ENCODE measurements at places on chromosomes 3 and 15. TPM values are rescaled to one million over a fixed set of nuclear protein-coding genes. Genes with fewer than 3 reads are reported as not detected.

GRCh38 chr3:19931180-19931692 is 2.8 kb downstream of the EFHB start:
- H3K27me3 ChIP-seq = no peaks in the 10 kb centered on the region
- H3K27ac ChIP-seq = no peak overlapping the region
- DNase-seq = no peak

- no peaks in the 10 kb centered on the region for H3K27me3 ChIP-seq
- H3K4me1 ChIP-seq = peaks cover 2% of the 10 kb centered on the region
- H3K27ac ChIP-seq = no peak overlapping the region
- H3K36me3 ChIP-seq = peaks cover 8% of the 10 kb centered on the region
- H3K4me3 ChIP-seq = no peak overlapping the region
Measured at GRCh38 chr15:32781781-32782180, 64.0 kb downstream of the GREM1 start.

Gene LEKR1
- total RNA-seq = 1.5 TPM

Gene ACTRT3
- 4.3 TPM for total RNA-seq

DNA sequence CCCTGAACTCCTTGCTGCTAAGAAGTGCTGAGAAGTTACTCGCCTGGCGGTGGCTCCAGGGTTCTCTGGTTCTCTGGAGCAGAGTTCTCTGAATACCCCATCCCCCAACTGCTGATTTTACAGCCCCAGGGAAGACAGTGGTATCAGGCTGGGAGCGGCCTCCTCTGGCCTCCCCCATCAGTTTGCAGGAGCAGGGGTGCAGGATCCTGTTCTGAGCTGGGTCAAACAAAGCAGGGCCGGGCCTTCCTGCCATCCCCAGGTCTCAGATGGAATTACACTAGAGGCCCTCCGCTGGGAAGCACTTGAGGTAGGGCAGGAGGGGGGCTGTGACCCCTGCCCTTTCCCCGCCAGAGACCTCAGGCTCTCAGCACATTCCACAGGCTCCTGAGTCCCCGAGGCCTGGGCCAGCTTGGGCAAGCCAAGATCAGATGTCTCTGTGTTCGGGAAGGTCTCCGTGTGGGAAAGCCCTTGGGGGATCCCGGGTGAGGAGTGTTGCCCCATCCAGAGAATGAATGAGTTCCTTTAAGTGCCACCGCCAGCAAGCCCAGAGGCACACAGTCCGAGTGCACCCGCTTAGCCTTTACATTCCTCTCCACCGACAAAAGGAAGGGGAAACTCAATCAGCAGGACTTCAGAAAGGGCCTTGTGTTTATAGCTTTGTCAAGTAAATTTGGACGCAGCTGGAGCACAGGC is 149.9 kb downstream of the LRRK1 start:
- no peaks in the 10 kb centered on the region for H3K27me3 ChIP-seq
- DNase-seq = peak; percentile 84
- H3K4me1 ChIP-seq = peaks cover 37% of the 10 kb centered on the region
- H3K27ac ChIP-seq = peak overlapping the region; percentile 95
- H3K36me3 ChIP-seq = peaks cover 10% of the 10 kb centered on the region

- no peak for DNase-seq
- H3K4me1 ChIP-seq = no peaks in the 10 kb centered on the region
- no peak overlapping the region for H3K27ac ChIP-seq
- no peaks in the 10 kb centered on the region for H3K36me3 ChIP-seq
Measured at GRCh38 chr3:140686128-140686527, 8.3 kb downstream of the TRIM42 start.

DNA sequence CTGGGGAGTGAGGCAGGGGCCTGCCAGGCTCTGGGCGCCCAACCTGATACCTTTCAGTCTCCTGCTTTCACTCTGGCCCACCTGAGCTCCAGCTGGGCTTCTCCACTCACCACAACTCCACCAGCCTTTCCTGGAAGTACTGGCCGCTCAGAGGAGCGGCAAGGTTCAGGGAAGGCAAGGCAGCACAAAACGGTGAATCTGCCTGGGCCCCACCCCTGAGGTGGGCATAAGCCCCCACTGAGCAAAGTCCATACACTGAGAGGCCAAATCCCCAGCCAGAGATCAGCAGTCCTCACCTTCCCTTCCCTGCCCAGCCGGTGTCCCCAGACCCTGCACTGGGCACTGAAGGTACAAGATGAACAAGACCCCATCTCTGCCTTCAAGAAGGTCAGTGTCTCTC is 70.7 kb downstream of the TLE3 start:
- no peak for DNase-seq
- H3K27me3 ChIP-seq = peaks cover 41% of the 10 kb centered on the region
- H3K4me3 ChIP-seq = no peak overlapping the region

GRCh38 chr3:99674086-99674789 is 35.8 kb downstream of the COL8A1 start:
- peaks cover 66% of the 10 kb centered on the region for H3K4me1 ChIP-seq
- peak overlapping the region; percentile 65 for H3K27ac ChIP-seq
- DNase-seq = no peak
- peaks cover 71% of the 10 kb centered on the region for H3K36me3 ChIP-seq
- no peak overlapping the region for H3K4me3 ChIP-seq
- no peaks in the 10 kb centered on the region for H3K27me3 ChIP-seq

DNA sequence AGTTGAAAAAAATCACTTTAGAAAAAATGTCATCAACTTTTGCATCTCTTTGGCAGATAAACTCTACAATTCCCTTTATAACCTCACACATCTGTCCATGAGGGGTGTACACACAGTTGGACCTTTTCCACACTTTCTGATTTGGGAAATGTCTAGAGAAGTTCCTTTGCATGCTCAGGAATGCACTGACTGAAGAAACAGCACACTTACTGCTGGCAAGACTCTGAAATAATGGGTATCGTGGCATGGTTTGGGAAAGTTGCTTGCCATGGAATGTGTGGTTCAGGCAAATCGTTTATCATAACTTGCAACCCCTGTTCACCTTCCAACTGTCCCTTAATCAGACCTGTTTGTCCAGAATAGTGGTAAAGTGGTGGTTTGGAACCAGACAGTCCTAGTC is 135.3 kb upstream of the TGFBR2 start:
- no peaks in the 10 kb centered on the region for H3K36me3 ChIP-seq
- no peak overlapping the region for H3K4me3 ChIP-seq
- H3K27me3 ChIP-seq = no peaks in the 10 kb centered on the region
- peak overlapping the region; percentile 27 for H3K27ac ChIP-seq
- H3K4me1 ChIP-seq = peaks cover 37% of the 10 kb centered on the region
- no peak for DNase-seq

GRCh38 chr3:27108322-27108721 is 260.9 kb downstream of the NEK10 start:
- no peak overlapping the region for H3K27ac ChIP-seq
- no peaks in the 10 kb centered on the region for H3K4me1 ChIP-seq
- DNase-seq = no peak

Gene PTPRG
- total RNA-seq = 148 TPM

GRCh38 chr3:177483182-177483967 is 286.1 kb upstream of the TBL1XR1 start:
- H3K4me1 ChIP-seq = peaks cover 15% of the 10 kb centered on the region
- H3K27ac ChIP-seq = no peak overlapping the region
- no peak overlapping the region for H3K4me3 ChIP-seq
- H3K36me3 ChIP-seq = no peaks in the 10 kb centered on the region
- no peak for DNase-seq

- H3K27me3 ChIP-seq = no peaks in the 10 kb centered on the region
- no peak overlapping the region for H3K4me3 ChIP-seq
- no peak overlapping the region for H3K27ac ChIP-seq
- no peak for DNase-seq
- H3K36me3 ChIP-seq = no peaks in the 10 kb centered on the region
- H3K4me1 ChIP-seq = peaks cover 20% of the 10 kb centered on the region
Measured at GRCh38 chr3:141280690-141281089, 49.1 kb downstream of the PXYLP1 start.

DNA sequence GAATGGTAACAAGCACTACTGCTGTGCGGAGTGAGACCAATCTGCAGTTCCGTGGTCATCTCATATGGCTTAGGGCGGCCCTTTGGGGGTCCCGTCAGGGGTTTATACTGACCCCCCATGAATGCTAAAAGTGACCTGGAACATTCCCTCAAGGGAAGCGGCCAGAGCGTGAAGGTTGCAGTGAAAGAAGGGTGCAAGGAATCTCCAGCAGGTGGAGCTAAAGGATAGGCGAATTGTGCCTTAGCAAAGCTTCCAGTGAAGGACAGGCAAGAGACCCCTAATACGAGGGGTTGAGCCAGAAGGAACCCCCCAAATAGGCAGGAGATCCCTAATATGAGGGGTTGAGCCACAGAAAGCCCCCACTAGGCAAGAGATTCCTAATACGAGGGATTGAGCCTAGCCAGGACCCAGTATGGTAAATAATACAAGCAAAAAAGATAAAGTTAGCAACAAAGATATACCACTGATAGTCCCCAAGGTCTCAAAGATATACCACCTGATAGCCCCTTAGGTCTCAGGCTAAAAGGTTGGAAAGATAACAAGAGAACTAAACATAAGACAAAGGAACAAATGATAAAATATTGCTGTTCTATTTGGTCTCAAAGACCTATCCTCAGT is 32.8 kb downstream of the ZNF589 start:
- peaks cover 3% of the 10 kb centered on the region for H3K27me3 ChIP-seq
- no peak overlapping the region for H3K27ac ChIP-seq
- DNase-seq = peak; percentile 93
- H3K36me3 ChIP-seq = no peaks in the 10 kb centered on the region

Gene TMEM41A
- total RNA-seq = 11.8 TPM

Gene CDHR4
- total RNA-seq = not detected

GRCh38 chr15:58232281-58233065 is 94.3 kb downstream of the AQP9 start:
- DNase-seq = no peak
- no peak overlapping the region for H3K4me3 ChIP-seq
- H3K27ac ChIP-seq = no peak overlapping the region
- no peaks in the 10 kb centered on the region for H3K36me3 ChIP-seq
- peaks cover 12% of the 10 kb centered on the region for H3K4me1 ChIP-seq

- H3K4me3 ChIP-seq = no peak overlapping the region
- DNase-seq = peak; percentile 89
- H3K4me1 ChIP-seq = peaks cover 17% of the 10 kb centered on the region
- no peaks in the 10 kb centered on the region for H3K36me3 ChIP-seq
- H3K27ac ChIP-seq = no peak overlapping the region
Measured at GRCh38 chr3:150319900-150320299, 88.2 kb upstream of the TSC22D2 start.

Gene FBN1
- 1,453 TPM for total RNA-seq

DNA sequence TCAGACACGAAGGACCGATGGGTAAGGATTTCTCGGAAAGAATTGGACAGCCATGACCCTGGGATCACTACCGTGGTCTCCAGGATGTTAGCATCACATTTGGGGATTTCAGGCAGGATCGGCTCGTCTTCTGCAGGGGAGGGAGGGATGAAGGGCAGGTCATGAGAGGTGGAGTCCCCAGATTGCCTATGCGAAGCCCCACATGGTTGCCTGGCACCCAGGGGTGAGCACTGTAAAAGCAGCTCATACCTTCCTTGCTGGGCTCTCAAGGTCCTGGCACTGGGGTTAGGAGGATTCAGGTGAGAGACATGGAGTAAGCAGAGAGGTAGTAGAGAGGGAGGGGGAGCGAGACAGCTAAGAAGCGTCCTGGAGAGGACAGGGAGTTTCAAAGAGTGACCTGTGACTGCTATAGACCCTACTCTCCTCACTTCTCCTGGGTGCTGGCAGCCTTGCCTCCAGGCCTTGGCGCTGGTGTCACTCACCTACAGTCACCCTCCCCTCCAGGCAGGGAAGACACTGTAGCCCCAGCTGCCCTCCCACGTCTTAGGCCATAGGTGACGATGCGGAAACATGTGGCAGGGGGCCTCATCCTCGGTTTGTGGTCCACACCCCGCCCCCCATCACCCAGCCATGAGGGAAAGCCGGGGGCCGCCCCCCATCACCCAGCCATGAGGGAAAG is 15.0 kb upstream of the EHD4 start:
- peaks cover 13% of the 10 kb centered on the region for H3K27me3 ChIP-seq
- H3K27ac ChIP-seq = no peak overlapping the region
- H3K4me1 ChIP-seq = no peaks in the 10 kb centered on the region
- peak; percentile 83 for DNase-seq
- no peaks in the 10 kb centered on the region for H3K36me3 ChIP-seq

Gene ZNF662
- total RNA-seq = 4.0 TPM

DNA sequence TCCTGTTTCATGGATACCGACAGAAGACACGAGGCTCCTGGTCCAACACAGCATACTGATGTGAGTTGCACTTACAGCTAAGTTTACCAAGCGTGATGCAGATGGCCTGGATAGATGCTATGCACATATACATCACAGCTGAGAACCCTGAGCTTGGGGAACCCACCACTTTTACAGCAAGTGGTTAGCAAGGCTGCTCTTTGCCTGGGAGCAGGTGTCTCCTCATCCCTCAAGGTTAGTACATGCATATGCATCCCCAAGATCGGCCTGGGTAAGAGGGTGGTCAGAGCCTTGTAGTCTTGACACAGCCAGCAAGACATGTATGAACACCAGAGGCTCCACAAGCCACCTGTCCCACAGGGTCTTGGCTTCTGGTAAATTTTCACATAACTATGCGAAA is 28.3 kb downstream of the LRRC2 start:
- H3K4me1 ChIP-seq = peaks cover 22% of the 10 kb centered on the region
- no peak for DNase-seq
- H3K27me3 ChIP-seq = no peaks in the 10 kb centered on the region
- H3K36me3 ChIP-seq = no peaks in the 10 kb centered on the region
- H3K27ac ChIP-seq = no peak overlapping the region

- peaks cover 12% of the 10 kb centered on the region for H3K27me3 ChIP-seq
- no peak overlapping the region for H3K4me3 ChIP-seq
- no peak overlapping the region for H3K27ac ChIP-seq
- peak; percentile 41 for DNase-seq
Measured at GRCh38 chr3:48430708-48431101, 819 bp upstream of the PLXNB1 start.

- DNase-seq = no peak
- no peaks in the 10 kb centered on the region for H3K4me1 ChIP-seq
- no peak overlapping the region for H3K27ac ChIP-seq
- peaks cover 7% of the 10 kb centered on the region for H3K36me3 ChIP-seq
- H3K27me3 ChIP-seq = no peaks in the 10 kb centered on the region
- H3K4me3 ChIP-seq = no peak overlapping the region
Measured at GRCh38 chr3:71358243-71358642, 225.3 kb downstream of the FOXP1 start.

DNA sequence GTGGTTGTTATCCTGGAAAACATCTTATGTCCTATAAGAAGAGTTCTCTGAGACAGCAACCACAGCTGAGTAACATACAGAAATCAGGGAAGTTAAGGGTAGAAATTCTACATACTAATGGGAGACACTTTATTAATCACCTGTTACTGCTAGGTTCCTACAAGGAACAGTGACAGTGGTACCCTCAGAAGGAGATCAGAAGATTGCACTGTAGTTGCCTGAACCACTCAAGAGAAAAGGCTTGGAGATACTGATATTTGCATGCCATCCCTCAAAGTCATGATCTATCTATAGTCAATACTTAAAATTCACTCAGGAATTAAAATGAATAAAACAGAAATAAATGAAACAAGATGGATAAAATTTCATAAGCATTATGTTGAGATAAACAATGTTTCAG is 136.0 kb downstream of the LMLN start:
- H3K4me3 ChIP-seq = no peak overlapping the region
- no peak for DNase-seq
- H3K27ac ChIP-seq = no peak overlapping the region
- H3K36me3 ChIP-seq = no peaks in the 10 kb centered on the region

Gene SEMA3B
- total RNA-seq = 5.9 TPM
